ENCODE measurements at places on chromosomes 1 and 21.
A peak's percentile ranks its signal among the peaks of the same experiment; 100 is the strongest.

DNA sequence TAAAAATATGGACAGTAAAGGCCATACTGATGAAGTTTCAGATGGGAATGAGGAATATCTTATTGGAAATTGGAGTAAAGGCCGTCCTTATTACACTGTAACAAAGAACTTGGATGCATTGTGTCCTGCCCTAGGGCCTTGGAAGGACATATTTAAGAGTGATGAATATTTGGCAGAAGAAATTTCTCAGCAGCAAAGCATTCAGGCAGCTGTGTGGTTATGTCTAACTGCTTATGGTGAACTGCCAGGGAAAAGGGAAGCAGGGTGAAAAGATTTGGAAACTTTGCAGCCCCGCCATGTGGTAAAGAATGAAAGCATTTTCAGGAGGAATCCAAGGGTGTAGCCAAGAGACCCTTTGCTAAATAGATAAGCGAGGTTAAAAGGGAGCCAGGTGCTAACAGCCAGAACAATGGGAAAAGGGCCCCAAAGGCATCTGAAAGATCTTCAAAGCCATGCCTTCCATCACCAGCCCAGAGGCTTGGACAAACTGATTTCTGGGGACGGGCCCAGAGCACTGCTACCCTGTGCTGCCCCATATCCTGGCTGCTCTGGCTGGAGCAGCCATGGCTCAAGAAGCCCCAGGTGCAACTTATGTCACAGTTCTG lies 200.0 kb downstream of the PTPRU start:
- no peak for DNase-seq

- DNase-seq: no peak
These were observed 33.9 kb downstream of the PROK1 start for GRCh38 chr1:110484801-110485200.

GRCh38 chr1:205270764-205271163 lies 43.0 kb downstream of the TMCC2 start:
- no peak for DNase-seq

DNA sequence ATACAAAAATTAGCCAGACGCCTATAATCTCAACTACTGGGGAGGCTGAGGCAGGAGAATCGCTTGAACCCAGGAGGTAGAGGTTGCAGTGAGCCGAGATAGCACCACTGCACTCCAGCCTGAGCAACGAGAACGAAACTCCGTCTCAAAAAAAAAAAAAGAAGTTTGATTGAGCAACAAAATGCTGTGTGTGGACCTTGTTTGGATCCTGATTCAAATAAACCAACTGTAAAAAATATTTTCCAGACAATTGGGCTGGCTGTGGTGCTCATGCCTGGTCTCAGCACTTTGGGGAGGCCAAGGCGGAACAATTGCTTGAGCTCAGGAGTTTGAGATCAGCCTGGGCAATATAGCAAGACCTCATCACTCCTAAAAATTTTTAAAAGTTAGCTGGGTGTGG lies 16.8 kb downstream of the PTAFR start:
- DNase-seq: no peak

- DNase-seq: no peak
These were observed 135.9 kb downstream of the HUNK start for GRCh38 chr21:32008714-32009113.

DNA sequence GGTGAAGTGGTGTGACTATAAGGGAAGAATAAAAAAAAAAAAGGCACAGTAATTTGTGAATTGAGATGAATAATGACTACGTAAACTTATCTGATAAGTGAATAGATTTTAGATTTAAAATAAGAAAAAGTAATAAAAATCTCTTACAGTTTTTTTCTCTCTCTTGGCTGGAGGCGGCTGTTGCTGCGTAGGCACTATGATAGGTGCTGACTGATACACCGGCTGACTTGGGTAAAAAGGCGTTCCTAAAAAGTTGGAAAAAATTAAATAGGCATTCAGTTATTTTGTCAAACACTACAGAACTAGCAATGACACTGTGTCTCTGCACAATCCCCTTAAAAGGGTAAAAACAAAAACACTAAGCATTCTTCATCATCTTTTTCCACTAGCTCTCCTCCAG lies 185.7 kb upstream of the HP1BP3 start:
- DNase-seq: no peak

GRCh38 chr1:66055092-66055491 lies 262.4 kb downstream of the PDE4B start:
- no peak for DNase-seq

GRCh38 chr1:106944721-106945120 lies 111.8 kb upstream of the PRMT6 start:
- DNase-seq: no peak

DNA sequence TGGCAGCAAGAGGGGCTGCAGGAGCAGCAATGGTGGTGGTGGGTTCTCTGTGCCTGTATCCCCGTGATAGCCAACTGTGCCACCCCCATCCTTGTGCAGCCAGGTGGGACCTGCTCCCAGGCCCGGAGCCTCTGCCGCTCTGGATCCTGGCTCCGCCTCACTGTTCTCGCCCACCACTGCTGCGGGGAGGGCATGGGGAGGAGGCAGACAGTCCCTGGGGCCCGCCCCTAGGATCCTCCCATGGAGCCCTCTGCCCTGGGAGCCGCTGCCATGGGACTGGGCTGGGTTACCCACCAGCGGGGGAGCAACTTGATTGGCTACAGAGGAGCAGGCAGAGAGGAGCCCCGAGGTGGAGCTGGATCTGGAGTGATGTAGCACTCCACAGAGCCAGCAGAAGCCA lies 31.6 kb downstream of the CD1D start:
- no peak for DNase-seq

DNA sequence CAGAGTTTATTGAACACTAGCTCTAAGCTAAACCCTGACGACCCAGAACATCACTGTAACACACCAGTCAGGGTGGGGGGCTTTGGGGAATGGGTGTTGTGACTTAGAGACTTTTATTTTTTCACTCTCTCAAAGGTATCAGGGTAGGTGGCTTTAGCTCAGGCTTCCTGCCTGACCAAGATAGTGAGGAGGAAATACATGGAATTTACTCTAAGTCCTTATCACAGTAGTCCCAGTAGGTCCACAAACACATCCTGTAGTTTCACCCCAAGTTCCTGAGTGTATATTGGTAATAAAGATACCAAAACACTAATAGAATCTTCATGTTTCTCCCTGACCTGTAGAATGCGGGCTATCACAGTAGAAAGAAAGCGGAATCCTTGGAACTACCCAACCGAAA lies 15.1 kb downstream of the GJA5 start:
- no peak for DNase-seq

DNA sequence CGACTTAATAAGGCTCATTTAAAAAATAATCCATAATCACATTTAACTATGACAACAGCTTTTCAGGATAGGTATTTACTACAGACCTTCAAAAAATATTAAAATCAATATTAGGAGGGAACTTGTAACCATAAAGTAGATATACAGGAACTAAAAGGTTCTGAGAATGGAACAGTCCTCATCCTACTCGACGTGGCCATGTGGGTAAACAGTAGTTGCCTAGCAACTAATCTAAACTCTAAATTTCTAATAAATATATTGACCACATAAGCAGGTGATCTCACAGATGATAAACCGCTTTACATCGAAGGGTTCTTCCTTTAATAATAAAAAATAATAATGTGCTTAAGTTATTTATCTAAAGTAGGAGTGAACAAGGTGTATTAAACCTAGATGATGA lies 7.9 kb downstream of the AKT3 start:
- DNase-seq: no peak

- DNase-seq: no peak
These were observed 18.3 kb downstream of the S100A11 start for GRCh38 chr1:152018537-152018936.

GRCh38 chr21:33980276-33980916 lies 64.8 kb upstream of the ATP5PO start:
- no peak for DNase-seq

- no peak for DNase-seq
These were observed 2.6 kb upstream of the CFAP45 start for GRCh38 chr1:159902541-159902940.

GRCh38 chr21:36909901-36910561 lies 56.4 kb downstream of the HLCS start:
- peak; percentile 95 for DNase-seq

DNA sequence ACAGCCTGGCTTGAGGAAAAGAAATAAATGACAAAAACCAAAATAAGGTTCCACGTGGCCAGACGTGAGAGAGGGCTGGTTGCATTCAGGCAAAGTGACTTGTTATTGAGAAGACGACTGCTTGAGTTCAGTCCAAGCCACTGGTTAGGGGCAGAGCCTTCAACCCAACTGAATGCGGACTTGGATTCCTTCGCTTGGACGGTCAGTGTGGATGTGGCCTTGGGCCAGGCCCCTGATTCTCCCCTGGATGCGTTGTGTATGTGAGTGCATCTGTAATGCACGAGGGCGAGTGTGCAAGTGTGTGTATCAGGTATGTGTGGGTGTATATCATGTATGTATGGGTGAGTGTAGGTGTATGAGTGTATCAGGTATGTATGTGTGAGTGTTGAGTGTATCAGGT lies 1.9 kb downstream of the PLA2G2F start:
- no peak for DNase-seq

DNA sequence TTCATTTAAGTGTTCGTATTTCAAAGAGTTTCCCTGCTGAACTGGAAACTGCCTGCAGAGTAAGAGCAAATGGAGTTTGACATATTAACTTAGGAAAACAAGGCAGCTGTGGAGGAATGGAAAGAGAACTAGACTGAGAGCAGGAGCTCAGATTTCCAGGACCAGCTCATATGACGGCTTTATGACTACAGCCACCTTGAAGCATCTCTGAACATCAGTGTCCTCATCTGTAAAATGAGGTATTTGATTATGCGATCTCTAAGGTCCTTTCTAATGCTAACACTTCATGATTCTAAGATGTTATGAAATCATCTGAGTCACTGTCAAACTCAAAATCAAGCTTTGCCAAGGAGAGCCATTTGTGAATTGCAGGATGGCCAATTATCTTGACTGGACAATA lies 112.3 kb downstream of the PRRX1 start:
- DNase-seq: no peak

DNA sequence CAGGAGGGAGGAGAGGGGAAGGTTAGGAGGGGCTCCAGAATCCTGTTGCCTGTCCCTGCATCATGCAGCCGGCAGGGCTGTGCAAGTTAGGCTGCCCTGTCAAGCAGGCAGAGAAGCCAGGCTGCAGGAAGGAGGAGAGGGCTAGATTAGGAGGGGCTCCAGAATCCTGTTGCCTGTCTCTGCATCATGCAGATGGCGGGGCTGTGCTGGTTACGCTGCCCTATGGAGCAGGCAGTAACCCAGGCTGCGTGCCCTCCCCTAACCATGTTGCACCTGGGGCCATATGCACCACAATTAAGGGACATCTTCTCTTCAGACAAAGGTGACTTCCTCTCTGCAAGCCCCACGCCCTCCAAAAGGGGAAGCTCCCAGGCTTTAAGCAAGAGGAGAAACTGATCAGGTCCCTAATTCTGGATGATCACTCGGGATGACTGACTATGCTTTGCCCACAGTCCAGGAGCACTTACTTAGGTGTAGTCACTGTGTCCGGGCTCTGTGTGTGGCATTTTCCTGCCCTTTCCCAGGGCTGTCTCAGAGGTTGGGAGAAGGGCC lies 457.4 kb downstream of the SETD4 start:
- no peak for DNase-seq

DNA sequence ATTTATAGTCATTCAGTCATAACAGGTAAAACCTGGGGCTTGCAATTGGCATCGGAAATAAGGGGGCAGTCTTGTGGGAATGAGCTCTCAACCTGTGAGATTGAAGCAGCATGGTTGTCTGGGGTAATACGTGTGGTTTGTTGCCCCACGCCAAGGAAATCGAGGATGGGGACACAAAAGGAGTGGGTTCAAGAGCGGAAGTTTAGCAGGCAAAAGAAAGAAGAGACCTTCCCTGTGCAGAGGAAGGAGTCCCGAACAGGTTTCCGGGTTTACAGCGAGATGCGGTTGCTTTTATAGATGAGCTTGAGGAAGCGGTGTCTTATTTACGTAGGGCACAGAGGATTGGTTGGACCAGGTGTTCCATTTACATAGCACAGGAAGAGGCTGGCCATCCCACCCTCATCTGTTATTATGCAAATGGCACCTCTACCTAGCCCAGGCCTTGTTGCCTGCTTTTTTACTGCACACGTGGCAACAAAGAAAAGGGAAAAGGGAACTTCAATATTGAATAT lies 37.3 kb downstream of the IFNAR1 start:
- no peak for DNase-seq

DNA sequence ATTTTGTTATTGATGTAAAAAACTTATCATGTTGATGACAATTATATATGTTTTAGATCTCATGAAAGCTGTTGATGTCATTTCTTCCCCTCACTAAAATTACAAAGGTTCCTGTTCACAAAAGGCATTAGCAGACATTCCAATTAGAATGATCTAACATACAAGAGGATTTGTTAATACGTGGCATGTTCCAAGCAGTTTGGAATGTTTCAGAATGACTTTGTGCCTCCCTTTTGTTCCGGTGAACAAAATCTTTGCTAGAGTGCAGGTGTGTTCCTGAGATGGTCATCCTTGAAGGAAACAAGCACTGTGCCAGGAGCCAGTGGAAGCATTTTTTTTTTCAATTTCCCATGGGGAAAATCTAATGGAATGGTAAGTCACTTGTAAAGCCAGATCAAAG lies 108.0 kb upstream of the KCTD3 start:
- no peak for DNase-seq

- no peak for DNase-seq
These were observed 10.0 kb downstream of the RABGAP1L start for GRCh38 chr1:174169342-174169741.

Measured in BJ (cell line).